ENCODE measurements at places on chromosomes 16 and 17. TPM values are rescaled to one million over a fixed set of nuclear protein-coding genes. Genes with fewer than 3 reads are reported as not detected.

- no peak for DNase-seq
These were observed 201.3 kb upstream of the IRX3 start for GRCh38 chr16:54487933-54488332.

- DNase-seq = no peak
These were observed 151.9 kb downstream of the MSI2 start for GRCh38 chr17:57408071-57408811.

Gene KRT12
- not detected for total RNA-seq

Gene FSCN2
- total RNA-seq = 3.1 TPM

DNA sequence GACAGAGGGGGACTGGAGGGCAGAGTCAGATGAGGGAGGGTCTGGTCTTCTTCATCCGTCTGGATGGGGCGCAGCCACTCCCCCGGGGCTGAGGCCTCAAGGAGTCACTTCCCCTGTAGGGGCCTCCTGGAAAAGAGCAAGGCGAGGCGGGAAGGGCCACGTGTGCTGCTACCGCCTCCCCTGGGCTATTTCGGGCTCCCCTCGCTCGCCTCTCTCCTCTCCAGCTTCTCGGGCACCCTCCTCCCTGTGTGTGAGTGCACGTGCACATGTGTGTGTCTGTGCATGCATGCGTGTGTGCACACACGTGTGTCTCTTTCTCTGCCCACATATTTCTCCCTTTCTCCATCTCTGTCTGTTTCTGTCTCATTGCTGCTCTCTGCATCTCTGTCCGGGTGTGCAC, 10.1 kb downstream of the GSG1L start:
- no peak for DNase-seq

Gene PSMC5
- total RNA-seq = 81.1 TPM

Gene VPS4A
- 28.6 TPM for total RNA-seq

DNA sequence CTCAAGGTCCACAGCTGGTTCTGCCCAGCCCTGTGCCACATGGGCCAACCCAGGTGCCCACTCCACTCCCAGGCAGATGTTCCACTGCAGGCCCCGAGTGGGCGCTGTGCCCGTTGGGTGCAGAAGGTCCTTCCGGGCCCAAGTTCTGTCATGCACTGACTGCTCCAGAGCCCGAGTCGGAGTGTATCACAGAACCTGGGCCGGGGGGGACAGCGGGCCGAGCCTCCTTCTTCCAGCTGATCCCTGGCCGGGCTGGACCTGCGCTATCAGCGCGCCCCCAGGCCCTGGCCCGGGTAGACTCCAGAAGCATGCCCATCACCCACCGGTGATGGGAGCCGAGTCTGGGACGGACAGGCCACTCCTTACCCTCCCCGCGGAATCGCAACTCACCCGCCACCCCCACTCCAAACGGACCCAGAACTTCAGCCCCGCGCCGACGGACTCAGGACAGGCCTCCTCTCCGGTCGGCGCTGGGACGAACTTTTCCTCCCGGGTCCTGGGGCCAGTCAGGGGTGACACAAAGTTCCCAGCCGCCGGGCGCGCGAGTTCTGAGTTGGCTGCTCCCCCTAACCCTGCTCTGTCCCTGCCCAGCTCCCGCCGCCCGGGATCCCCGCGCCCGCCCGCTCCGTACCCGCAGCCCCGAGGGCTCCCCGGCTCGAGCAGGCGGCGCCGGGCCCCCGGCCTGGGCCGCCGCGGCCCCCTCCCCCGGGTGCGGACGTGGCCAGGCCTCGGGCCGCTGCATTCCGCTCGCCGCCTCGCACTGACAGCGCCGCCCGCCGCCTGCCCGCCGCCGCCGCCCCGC, at the start of gene COPZ2:
TSS of gene COPZ2 (minus strand) at position 762 of the 802 bp plus-strand sequence. CDS start at position 742, 20 bp downstream.
- peak; percentile 90 for DNase-seq

DNA sequence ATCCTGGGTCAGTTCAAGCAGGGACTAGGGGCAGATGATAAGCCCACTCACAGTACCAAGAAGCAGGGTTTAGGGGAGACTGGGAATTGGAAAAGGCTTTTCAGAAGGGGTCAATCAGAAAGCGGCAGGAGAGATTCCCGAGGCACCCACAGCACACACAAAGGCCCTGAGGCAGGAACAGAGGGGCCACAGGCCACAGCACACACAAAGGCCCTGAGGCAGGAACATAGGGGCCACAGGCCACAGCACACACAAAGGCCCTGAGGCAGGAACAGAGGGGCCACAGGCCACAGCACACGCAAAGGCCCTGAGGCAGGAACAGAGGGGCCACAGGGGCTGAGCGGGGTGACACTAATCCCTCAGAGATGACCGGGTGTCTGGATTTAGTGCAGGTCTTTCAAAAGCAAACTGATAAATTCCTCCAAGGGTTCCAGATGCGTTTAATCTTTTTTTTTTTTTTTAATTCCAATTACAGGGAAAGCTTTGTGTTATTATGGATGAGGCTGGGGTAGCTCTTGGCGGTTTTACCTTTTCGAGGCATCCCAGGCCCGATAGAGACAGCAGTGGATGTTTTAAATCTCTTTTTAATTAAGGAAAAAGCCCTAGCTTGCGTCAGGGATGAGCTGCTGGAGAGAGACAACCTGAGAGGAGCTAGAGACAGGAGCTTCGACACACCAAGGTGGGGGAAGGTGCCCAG, 31.0 kb upstream of the GINS2 start:
- DNase-seq = no peak

Gene ARL17A
- 13.2 TPM for total RNA-seq

DNA sequence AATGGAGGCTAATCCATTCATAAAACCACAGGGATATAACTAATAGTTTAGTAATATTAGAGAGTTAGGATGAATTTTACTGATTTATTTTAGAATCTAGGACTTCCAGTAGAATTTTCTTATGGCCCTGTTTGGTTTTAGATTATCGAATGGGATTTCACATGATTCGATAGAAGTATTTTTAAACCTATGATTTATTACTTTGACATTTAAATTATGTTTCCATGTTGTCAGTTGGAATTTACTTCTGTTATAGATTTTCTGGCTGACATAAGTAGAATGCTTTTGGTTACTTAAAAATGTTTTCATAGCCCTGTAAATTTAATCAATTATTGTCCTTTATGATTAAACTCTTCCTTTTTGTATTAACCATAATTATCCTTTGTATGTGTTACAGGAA, 158.8 kb downstream of the CHD9 start:
- no peak for DNase-seq

Gene CTRB1
- total RNA-seq = 6.8 TPM

Gene TP53TG3D
- not detected for total RNA-seq

DNA sequence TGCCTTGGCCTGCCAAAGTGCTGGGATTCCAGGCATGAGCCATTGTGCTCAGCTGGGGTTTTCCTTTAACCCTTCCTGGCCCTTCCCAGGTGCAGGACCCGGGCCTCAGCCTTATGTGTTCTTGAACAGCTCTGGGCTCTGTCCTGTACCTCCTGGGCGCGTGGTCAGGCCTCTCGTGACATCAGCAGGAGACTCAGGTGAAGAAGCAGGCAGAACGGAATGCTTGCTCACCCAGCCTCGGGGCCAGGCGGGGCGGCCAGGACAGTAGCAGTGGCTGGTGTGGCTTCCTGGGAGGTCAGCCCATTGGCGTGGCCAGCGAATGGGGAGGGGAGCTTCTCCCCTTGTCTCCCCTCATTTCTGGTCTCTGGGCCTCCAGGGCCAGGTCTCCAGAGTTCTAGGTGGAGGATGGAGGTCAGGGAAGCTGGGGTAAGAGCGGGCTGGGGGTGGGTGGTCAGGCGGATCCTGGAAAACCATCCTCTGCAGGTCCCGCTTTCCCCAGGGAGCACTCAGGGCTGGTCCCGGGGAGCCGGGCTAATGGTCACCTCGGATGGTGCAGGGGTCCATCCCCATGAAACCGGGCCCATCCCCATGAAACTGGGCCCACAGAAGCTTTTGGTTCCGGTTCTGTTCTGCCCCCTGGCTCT, 281.5 kb downstream of the SEC14L1 start:
- DNase-seq = no peak

GRCh38 chr17:44053125-44053872, 13.2 kb downstream of the LSM12 start:
- DNase-seq = no peak

Gene ENPP7
- not detected for total RNA-seq

DNA sequence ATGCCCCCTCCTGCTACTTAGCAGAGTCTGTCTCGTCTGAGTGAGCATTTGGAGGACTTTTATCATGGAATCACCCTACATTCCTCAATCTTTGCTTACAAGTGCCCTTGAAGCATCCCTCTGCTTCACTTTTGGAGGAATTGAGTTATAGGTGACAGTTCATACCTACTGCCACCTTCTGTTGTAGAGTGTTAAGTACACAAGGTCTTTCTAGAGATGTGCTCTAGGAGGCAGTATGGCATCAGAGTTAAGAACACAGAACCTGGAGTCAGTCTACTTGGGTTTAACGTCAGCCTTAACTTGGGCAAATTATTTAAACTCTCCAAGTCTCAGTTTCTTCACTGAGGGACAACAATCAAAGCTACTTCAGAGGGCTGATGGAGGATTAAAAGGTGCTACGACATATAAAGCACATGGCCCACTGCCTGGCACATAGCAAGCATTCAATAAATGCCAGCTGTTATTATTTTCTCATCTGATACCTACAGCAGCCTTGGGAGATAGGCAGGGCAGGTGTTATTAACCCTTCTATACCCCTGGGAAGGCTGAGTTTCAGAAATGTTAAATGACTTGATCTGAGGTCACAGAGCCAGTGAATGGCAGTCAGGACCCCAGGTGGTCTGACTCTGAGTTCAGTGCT, 62.2 kb downstream of the UTP18 start:
- no peak for DNase-seq

GRCh38 chr17:58541249-58541648, 26.8 kb upstream of the MTMR4 start:
- DNase-seq = no peak

Gene TBC1D3H
- not detected for total RNA-seq

DNA sequence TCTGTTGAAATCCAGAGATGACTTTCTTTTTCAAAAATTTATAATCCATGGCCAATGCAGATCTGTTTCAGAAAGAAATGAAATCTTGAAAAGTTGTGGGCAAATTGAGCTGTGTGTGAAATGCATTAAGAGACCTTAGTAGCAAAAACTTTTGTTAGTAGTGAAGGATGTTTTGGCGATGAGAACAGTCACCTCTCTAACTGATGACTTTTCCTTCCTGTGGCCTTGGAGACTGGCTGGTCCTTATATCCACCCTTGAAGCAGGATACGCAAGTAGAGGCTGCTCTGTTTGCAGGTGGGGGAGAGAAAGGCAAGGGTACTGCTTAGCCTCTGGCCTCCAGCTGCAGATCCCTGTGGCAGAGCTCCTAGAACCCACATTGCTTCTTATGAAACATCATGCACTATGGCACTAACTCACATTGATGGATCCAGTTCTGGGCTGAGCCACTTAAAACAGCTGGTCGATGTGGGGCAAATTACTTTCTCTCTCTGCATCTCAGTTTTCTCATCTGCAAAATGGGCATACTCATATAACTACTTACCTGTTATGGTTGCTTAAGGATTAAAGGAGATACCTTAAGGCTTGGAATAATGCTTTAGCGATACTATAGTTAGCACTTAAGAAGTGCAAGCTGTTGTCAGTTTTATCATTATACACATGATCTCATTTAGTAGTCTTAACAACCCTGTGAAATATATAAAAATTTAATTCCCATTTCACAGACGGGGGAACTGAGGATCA, 89.3 kb downstream of the SDR42E1 start:
- DNase-seq = no peak

GRCh38 chr17:42273474-42274252, 2.5 kb downstream of the STAT5B start:
- no peak for DNase-seq

Gene C1QTNF1
- total RNA-seq = 439 TPM

Gene OR4D1
- not detected for total RNA-seq

GRCh38 chr16:27410761-27411160, 8.8 kb downstream of the IL21R start:
- no peak for DNase-seq

- DNase-seq = no peak
These were observed 25.5 kb downstream of the GPR142 start for GRCh38 chr17:74392848-74393247.

Gene ZNF688
- 9.0 TPM for total RNA-seq

- no peak for DNase-seq
These were observed 1.8 kb upstream of the PLSCR3 start for GRCh38 chr17:7396147-7396546.

- peak; percentile 52 for DNase-seq
These were observed 140.0 kb downstream of the CHD9NB start for GRCh38 chr16:52912565-52913173.

DNA sequence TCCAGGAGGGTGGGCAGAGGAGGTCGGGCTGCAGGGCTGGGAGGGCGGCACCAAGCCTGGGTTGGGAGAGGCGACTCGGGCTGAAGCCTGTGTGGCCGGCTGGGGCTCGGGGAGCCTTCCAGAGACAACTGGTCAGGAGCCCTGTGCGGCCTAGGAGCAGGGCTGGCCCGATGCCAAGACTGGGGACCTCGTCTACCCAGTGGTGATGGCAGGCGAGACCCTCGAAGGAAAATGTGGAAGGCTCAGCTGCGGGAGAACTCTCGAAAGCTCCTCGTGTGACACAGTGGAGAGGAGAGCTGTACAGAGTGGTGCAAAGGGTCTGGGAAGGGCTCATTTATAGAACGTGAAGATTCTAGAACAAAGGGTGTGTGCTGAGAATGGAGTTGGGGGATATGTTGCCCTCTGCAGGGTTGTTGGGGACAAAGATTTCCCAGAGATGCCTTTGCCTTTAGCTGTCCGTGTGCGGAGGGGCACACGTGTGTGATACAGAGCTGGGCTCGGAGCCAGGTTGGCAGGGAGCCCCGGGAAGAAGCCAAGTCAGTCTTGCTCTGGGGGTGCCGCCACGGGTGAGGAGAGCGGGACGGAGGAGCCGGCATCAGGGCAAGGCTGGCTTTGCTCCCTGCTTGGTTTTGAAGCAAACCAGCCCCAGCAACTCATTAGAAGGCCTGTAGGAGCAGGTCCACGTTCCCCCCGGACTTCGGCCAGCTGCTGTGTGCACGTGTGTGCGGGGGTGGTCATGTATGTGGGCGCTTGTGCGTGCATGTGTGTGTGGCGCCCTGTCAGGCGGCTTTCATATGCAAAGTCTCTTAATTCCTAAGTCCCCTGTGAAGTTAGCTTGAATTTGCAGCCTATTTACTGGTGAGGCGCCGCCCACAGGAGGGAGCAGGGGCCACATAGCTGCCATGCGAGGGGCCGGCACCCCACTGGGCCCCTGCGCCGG, 132.4 kb upstream of the CHMP6 start:
- DNase-seq = peak; percentile 94

GRCh38 chr16:81455006-81455405, 10.4 kb downstream of the CMIP start:
- no peak for DNase-seq

Data from aorta (tissue), 5 donors.